Hematopoietic multipotent progenitor cell treated with erythropoietin and hydrocortisone succinate and interleukin-3 and kit ligand, for 17 days (in vitro differentiated cells): ENCODE measurements at places on chromosomes 6 and 20.

GRCh38 chr6:18166312-18167036, 11.3 kb downstream of the KDM1B start:
- no peak for DNase-seq

GRCh38 chr6:41257369-41258195, 28.9 kb downstream of the TREM1 start:
- no peak for DNase-seq

DNA sequence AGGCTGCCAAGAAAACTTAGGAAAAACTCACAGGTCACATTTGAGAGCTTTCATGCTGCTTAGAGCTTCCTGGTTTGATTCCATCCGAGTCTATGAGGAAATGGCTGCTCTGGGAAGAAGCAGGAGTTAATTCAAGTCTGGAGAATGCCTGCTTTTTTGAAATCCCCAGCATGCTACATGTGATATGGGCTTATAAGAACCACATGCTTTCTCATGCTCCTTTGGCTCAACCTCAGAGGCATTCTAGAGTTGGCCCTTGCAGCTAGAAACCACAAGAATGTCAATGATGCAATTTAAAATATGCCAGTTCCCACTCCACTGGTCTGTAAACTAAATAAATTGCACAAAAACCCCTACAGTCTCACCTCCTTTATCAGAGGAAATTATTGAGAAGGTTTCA, 142.9 kb upstream of the OLIG3 start:
- DNase-seq: no peak

- peak; percentile 35 for DNase-seq
Measured at GRCh38 chr6:43386492-43386891, 17.0 kb upstream of the ZNF318 start.

DNA sequence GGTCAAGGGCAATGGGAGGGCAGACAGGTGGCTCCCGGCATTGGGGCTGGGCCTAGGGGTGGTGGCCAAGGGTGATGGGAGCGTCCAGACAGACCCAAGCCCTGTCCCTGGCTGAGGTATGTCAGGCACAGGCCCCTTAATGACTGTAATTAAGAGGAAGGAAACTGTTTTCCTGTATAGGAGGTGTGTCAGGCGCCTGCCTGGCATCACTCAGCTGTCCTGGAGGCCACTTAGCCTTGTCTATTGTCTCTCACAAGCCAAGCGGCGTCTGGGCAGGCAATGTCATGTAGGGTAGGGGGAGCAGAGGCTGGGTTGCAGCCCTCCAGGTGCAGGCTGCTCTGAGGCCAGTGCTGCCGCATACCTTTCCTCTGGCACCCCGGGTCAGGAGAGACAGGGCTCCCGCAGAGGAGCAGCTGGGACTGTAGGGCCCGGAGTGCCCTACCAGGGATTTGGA, 3.9 kb upstream of the FAM83C start:
- DNase-seq: no peak

DNA sequence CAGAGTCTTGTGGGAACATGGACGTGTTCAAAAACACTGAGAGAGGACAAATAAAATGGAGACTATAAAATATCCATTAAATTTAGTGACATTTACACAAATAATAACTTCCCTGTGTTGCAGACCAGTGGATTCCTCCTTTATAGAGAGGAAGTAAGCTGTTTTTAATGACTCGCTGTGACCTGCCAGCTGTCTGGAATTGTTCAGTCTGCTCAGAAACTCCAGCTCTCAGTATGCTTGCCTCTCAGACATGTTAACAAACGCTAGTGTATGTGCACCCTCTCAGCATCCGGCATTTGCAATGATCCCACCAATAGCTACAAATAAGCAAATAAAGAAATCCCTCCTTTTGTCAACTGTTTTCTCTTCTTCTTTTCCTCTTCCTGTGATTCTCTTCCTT, 158.0 kb upstream of the TCF21 start:
- no peak for DNase-seq

DNA sequence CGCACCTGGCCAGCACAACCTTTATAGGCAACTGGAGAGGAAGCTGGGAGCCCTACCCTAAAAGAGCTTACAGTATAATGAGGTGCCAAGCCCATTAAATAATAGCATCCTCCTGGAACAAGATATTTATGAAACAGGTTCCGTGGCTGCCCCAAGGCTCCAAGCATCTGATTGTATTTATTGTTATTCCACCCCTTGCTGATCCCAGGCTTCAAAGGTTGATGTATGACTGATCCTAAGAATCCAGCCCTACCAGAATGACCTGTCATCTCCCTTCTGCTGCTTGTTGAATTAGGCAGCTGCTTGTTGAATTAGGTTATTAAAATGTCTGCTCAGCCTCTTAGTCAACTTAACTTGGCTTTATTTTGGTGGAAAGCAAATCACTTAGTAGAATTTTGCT, 35.2 kb upstream of the SASH1 start:
- no peak for DNase-seq

DNA sequence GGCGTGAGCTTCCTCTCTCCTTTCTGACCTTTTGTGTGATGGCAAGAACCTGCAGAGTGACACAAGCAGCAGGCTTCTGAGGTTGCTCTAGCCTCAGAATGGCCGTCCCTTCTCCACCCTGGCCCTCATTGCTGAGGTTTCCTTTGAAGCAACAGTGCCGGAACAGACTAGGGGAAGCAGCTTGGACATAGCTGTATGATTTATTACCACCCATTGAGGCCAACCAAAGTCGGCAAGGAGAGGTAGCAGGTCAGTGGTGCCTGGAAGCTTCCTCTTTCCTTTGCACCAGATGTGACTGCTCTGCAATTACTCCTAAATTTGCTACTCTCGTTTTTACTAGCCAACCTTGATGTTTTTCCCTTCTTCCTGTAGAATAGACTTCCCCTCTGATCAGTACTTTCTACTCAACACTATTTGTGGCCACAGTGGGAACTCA, 31.4 kb downstream of the PTPN1 start:
- DNase-seq: no peak

GRCh38 chr6:1079525-1079924, 232.4 kb upstream of the FOXQ1 start:
- no peak for DNase-seq

- DNase-seq: no peak
Measured at GRCh38 chr6:100808638-100809275, 72.4 kb downstream of the ASCC3 start.

- DNase-seq: no peak
Measured at GRCh38 chr6:110173506-110174132, 5.9 kb downstream of the WASF1 start.

- no peak for DNase-seq
Measured at GRCh38 chr6:25233226-25233625, 45.9 kb upstream of the CARMIL1 start.

GRCh38 chr6:5061152-5061551, 24.0 kb upstream of the PPP1R3G start:
- DNase-seq: no peak

GRCh38 chr20:11454966-11455799, 462.5 kb upstream of the BTBD3 start:
- DNase-seq: no peak

DNA sequence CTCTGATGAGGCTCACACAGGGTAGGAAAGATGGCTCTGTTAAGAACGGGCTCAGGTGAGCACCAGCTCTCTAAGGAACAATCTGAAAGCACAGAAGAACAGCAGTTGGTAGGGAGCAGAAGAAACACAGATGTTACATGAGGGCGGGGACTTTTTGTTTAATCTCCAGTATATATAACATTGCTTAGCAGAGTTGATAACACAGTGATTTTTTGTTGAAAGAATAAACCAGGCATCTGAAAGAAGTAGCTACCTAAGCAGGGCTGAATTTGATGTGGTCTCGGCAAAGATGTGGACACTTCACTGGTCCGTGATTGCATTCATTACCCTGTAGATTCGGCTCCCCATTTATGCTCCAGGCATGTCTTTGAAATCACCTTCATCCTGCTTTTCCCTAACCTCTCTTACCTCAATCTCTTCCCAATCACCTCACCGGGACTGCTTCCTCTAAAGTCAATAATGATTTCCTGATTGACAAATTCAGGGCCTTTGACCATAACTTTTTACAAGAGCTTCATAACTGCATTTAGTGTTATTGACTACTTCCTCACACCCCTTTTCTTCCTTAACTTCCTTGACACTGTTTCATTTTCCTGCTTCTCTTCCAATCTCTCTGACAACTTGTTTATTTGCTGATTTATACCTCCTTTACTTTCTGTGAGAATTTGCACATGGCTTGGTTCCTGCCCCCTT, 34.4 kb downstream of the SAMD3 start:
- DNase-seq: no peak

- DNase-seq: no peak
Measured at GRCh38 chr6:51678905-51679620, 408.4 kb downstream of the PKHD1 start.

DNA sequence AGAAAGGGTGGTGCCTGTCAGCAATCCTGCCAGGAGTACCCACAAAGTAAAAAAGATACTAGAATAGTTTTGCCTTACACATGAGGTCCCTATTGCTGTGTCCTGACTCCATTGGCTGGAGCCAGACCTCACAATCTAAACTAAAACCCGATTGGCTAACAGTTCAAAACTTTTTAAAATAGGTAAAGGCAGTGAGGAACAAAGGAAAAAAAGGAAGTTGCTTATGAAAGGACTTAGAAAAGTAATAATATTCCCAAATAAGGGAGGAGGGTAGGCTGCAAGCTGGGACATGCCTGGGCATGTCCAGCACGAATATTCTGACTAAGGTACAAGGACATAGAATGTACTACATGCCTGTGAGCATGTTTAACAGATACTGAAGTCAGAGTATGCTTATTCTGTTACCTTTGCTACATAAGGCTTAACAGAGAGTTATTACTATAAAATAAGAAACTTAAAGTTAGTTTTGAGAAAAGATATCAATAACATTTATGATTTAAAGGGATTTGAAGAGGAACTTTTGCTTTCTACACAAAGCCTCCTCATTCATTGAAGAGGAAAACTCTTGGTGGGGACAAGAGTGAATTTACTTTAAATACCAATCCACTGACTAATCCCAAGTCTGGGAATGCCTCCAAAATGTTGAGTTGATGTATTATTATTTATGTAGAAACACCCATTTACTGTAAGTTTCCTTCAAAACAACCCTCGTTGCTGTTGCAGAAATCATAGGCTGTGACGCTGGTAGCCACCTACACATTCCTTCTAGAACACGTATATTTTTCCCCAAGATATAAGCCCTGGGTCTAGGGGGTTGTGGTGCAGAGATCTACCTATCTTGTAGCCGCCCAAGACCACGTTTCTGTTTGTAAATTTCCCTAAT, 8.2 kb upstream of the MTHFD1L start:
- no peak for DNase-seq

DNA sequence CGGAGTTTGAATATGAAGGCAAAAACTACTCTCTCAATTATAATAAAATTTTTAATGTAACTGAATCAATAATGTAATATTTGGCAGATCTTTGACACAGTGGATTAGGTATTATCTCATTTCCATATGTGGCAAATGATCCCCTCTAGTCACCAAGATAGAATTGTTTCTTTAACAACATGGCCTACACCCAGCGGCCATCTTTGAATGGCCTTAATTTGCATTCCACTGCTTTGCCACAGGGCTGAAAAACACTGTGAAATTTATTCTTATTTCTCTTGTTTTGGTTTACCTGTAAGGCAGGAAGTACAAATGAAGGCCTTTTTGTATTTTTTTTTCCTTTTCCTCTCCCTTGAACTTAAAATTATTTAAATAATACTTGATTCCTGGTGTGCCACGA, 162.6 kb upstream of the SCGN start:
- DNase-seq: no peak

GRCh38 chr6:71190809-71191208, 97.8 kb upstream of the OGFRL1 start:
- DNase-seq: no peak

DNA sequence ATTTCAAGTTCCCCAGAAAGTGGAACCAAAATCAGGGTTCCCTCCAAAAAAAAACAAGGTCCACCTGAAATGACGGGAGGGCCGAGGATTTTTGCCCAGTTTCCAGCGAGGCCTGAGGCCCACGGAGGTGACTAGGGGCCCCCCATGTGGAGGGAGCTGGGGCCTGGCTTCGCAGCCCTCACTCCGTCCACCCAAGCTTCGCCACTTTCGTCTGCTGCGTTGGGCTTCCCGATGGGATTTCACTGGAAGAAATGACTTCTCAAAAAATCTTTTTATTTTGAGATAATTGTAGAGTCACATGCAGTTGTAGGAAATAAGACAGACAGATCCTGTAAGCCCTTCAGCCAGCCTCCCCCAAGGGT, 208.3 kb downstream of the TAF4 start:
- no peak for DNase-seq

DNA sequence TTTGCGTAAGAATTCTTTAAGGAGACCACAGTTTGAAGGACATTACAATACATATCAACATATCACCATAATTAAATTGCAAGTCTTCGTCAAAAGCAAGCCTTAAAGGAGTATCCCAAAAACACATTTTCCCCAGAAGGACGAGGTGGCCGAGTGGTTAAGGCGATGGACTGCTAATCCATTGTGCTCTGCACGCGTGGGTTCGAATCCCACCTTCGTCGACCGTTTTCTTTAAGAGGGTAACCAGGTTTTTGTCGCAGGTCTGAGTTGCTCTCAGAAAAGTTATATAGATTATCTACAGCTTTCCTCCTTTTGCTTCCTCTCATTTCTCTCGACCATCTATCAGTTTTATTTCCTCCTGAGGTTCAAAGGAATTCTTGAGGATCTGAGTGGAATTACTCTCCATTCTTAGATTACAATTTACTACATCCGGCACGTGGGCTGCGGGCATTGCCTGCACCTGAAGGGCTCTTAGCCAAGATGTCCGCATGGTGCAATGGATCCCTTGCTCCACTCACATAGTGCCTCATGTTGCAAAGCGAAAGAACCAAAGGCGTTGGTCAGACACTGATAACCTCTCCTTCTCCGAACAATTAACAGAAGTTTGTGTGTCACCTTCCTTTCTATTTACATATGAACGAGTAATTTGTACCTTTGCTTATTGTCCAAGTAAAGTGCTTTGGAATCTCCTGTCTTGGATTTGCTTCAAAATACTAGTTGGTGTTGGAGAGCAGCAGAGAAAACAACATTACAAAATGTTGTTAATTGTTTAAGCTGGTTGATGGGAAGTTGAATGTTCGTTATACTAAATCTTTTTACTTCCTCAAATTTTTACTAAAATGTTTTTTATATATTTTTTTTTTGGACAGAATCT, 14.0 kb downstream of the POM121L2 start:
- DNase-seq: no peak

GRCh38 chr20:13441388-13441787, 197.3 kb downstream of the TASP1 start:
- DNase-seq: no peak

- DNase-seq: no peak
Measured at GRCh38 chr6:25966711-25967110, 4.1 kb downstream of the TRIM38 start.

- no peak for DNase-seq
Measured at GRCh38 chr6:43481075-43481474, 3.7 kb downstream of the TJAP1 start.

- no peak for DNase-seq
Measured at GRCh38 chr6:168841609-168842278, 400.8 kb downstream of the SMOC2 start.

- DNase-seq: no peak
Measured at GRCh38 chr6:3022765-3023662, 23.3 kb downstream of the NQO2 start.

GRCh38 chr20:17961587-17961940, 7.0 kb downstream of the SNX5 start:
- DNase-seq: no peak

GRCh38 chr6:63560801-63561287, 11.4 kb upstream of the LOC128125822 start:
- DNase-seq: no peak

- peak; percentile 47 for DNase-seq
Measured at GRCh38 chr6:13814938-13815575, 700 bp upstream of the MCUR1 start.
